Ammon's horn (tissue), 1 donor: ENCODE measurements at places on chromosomes 7 and 10.

DNA sequence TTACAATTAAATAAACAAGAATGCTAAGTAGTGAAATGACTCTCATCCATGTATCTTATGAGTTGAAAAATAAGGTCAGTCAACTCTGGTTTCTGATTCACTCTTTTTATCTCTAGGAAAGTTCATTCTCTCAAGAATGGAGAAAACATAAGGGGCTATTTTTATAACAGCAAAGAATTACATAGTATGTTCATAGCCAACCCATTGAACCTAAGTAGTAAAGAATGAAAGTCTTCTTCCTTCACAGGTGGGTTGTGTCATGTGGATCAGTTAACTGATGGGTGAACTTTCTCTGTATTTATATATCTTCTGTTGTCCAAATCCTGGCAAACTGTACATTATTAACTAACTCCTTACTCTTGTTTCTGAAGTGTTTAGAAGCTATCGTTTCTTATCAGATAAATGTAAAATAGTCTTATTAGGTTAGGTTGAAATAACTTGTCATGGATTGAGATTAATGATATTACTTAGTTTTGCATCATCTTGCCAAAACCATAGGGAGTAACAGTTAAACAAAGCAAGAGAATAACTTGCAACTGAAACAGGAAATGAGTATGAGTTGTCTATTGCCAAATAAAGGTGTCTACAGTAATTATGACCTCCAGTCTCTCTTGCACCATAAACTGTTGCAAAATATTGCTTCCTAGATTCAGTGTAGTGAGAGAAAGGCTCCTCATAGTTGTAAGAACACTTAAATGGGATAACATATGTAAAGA is 86.8 kb downstream of the ANKRD7 start:
- no peak for DNase-seq

- no peak for DNase-seq
Observed at GRCh38 chr10:70198696-70199466, 28.6 kb upstream of the SAR1A start.

DNA sequence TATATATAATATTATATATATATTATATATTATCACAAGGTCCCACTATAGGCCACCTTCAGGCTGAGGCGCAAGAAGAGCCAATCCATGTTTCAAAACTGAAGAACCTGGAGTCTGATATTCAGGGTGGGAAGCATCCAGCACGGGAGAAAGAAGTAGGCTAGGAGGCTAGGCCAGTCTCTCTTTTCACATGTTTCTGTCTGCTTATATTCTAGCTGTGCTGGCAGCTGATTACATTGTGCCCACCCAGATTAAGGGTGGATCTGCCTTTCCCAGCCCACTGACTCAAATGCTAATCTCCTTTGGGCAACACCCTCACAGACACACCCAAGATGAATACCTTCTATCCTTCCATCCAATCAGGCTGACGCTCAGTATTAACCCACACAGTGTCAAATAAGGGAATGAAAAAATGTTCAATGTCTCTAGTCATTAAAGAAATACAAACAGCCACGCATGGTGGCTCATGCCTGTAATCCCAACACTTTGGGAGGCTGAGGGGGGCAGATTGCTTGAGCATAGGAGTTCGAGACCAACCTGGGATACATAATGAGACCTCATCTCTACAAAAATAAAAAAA is 135.4 kb upstream of the PCBD1 start:
- DNase-seq: no peak

- DNase-seq: no peak
Observed at GRCh38 chr10:13673156-13673555, 86.4 kb downstream of the PRPF18 start.

DNA sequence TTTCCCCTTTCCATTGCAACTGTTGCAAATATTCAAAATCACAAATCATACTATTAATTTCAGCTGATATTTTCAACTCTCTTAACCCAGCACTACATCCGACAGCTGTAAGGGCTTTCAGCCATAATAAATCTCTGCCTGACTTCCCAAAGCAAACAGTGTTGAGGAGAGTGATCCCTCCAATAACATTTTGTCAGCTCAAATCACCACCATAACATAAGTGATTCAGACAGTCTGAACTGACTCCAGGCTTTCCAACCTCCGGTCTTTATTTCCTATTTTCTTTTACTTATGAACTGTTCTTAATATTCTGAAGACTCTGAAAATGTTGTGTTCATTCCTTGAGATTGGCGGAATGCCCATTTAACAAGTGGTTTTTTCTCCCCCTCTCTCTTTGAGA is 1085.9 kb downstream of the GATA3 start:
- no peak for DNase-seq

DNA sequence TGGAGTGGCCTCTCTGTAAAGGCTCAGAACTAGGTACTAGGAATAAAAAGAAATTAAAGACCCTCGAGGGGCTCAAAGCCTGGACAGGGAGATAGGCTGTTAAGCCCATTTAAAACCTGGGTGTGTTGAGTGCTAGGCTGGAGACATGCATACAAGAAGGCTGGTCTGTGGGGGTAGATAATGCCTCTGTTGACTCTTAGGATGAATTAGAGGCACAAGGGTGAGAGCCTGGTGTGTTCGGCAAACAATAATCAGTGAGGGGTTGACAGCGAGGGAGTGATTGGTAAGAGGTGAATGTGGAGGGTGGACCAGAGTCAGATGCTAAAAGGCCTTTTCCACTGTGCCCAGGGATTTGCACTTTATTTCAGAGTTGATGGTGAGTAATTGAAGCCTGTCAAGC is 12.7 kb downstream of the GSTO2 start:
- no peak for DNase-seq
